ENCODE measurements at places on chromosomes 1 and 21.

DNA sequence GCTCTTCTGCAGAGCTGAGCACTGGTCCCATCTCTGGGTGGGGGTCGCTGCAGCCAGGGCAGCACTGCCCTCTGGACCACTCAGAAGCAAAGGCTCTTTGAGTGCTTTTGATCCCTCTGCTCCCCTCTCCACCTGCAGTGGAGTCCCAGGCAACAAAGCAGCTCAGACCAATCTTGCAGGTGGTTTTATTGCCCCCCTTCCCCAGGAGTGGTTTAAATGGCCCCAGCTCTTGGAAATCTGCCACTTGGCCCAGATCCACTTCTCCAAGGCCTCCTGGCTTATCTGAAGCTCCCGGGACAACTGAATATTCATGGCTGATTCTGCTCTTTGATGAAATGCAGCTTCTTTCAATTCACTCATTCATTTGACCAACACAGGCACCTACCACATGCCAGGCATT, 2.7 kb downstream of the STUM start:
- DNase-seq = peak; percentile 40

DNA sequence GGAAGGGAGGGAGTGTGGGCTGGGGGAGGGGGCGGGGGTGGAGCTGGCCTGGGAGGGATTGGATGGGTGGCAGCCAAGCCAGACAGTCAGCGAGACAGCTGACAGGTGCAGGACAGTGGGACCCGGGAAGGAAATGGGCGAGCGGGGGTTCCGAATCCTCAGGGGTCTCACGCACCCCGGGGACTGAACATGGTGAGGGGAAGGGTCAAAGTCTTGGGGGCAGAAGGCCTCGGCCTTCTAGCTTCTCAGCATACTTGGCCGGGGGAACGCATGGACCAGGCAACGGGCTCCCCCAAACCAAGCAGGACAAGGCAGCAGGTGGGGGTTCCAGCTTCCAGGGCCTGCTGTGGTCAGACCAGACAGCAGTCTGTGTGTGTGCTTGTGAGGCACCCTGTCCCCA, 23.1 kb downstream of the CASZ1 start:
- DNase-seq = no peak

- DNase-seq = no peak
Measured at GRCh38 chr1:211736351-211736915, 61.0 kb upstream of the NEK2 start.

DNA sequence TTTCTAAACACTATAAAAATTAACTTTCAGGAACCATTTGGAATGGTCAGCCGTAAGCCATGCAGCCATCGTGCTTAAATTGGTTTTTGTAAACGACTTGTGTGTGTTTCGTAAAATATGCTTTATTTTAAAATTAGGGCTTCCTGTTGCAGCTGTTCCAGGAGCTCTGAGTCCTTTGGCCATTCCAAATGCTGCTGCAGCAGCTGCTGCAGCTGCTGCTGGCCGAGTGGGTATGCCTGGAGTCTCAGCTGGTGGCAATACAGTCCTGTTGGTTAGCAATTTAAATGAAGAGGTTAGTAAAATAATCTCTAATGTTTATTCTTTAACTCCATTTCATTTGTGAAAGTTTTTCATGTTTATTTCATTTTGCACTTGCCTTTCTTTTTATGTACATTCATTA, 83.1 kb downstream of the PTBP2 start:
- peak; percentile 50 for DNase-seq

- DNase-seq = no peak
Measured at GRCh38 chr1:9724706-9725476, 73.4 kb downstream of the PIK3CD start.

- DNase-seq = no peak
Measured at GRCh38 chr1:204366759-204367158, 7.0 kb upstream of the PLEKHA6 start.

DNA sequence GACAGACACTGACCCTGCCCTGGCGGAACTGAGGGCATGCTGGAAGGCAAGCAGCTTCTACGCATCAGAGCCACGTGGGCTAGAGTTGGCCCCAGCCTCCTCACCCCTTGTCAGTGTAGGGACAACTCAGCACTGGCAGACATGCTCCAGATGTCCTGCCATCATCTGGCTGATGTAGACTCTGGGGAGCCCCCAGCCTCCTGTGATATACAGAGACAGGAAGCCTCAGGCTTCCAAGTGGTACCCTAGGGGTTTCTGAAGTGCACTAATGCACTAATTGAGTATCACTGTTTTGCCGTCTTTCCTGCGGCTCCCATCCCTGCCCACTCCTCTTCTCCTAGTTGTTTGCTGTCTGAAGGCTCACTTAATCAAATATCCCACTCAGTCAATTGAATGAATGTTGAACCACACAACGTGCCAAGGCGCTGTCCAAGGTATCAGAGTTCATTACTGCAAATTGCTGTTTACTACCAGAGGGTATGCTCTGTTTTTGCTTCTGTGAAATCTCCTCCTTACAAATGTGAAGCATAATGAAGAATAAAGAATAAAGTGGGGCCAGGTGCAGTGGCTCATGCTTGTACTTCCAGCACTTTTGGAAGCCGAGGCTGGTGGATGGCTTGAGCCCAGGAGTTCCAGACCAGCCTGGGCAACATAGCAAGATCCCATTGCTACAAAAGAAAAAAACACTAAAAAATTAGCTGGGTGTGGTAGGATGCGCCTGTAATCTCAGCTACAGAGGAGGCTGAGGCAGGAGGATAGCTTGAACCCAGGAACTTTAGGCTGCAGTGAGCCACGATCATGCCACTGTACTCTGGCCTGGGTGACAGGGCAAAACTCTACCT, 76.4 kb upstream of the ZBTB18 start:
- DNase-seq = peak; percentile 63

DNA sequence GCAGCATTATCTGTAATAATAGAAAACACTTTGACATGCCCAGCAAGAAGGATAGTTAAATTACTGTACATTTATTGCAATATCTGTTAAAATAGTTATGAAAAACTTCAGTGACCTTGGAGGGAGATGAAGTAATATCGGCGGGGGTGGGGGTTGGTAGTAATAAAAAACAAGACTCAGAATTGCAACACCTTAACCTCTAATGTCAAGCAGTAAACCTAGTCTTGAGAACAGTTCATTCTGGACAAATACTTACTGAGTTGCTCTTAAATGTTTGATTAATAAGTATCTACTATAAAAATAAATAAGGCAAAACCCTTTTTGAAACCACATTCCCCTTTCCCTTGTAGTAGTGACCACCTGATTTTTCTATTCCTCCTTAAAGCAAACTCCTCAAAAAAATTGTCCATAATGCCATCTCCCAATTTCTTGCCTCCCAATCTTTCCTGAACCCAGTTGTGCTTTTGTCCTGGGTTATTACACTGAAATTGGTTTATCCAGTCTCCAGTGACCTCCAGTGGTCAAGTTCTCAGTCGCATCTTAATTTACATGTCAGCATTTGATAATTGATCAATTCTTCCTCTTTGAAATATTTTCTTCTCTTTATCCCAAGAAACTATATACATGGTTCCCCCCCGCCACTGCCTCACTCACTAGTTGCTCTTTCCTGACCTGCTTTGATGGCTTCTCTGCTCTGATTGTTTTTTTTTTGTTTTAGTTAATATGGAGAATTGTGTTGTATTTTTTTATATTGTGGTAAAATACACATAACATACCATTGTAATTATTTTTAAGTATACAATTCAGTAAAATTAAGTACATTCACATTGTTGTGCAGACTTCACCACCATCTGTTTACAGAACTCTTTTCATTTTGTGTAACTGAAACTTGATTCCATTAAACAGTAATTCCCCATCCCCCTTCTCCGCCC, 36.8 kb downstream of the RAP1A start:
- DNase-seq = peak; percentile 40

GRCh38 chr21:31111093-31111492, 72.8 kb upstream of the KRTAP19-8 start:
- DNase-seq = no peak

GRCh38 chr1:171468120-171468750, 17.1 kb upstream of the PRRC2C start:
- DNase-seq = no peak

GRCh38 chr1:66374148-66374547, 159.8 kb upstream of the SGIP1 start:
- no peak for DNase-seq

DNA sequence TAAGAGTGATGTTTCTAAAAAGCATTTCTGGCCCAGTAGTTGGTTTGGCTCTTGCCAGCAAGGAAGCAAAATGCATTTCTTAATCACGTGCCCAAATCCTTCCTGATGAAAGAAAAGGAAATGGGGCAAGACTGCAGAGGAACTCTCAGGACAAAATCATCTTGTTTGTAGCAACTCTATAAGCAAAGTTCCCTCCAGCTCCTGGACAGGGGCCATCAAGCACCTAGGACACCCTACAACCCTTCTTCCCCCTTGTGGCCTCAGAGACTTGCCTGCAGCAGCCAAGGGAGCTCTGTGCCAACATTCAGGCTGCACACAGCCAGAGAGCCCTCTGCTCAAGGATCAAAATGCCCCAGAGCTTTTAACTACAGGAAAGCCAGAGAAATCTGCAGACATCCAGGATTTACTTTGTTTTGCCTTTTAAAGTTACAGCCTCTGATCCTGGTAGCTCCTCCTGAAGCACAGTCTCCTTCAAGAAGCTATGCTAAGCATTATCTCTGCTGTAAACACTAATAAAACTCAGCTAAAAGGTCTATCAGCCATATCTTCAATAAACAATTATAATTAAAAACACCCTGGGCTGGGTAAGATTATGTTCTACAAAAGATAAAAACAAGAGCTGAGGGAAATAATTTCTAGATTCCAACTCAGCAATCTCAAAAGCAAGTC, 105.0 kb downstream of the KIAA0319L start:
- peak; percentile 62 for DNase-seq

- peak; percentile 58 for DNase-seq
Measured at GRCh38 chr1:173175514-173176145, 31.5 kb downstream of the TNFSF4 start.

GRCh38 chr1:236760480-236760879, 34.6 kb upstream of the MTR start:
- DNase-seq = no peak

GRCh38 chr21:38385427-38386175, 112.7 kb downstream of the ERG start:
- DNase-seq = no peak

- DNase-seq = peak; percentile 74
Measured at GRCh38 chr1:233394860-233395717, 67.6 kb downstream of the MAP3K21 start.

DNA sequence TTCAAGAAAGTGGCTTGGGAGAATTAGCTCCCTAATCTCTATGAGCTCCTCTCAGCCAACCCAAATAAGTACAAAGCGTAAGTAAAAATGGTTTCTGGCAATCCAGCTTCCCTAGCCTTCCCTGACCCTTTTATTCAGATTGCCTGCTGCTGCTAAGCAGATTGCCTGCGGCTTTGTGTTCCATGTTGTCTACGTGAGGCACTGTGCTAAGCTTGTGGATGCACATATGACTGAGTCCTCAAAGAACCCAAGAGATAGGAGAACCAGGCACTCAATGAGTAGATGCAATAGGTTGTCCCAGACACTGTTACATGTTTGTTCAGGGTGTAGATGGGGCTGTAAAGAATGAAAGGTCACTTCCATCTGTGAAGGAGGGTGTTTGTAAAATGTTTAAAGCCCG, 6.3 kb upstream of the OSBPL9 start:
- no peak for DNase-seq

DNA sequence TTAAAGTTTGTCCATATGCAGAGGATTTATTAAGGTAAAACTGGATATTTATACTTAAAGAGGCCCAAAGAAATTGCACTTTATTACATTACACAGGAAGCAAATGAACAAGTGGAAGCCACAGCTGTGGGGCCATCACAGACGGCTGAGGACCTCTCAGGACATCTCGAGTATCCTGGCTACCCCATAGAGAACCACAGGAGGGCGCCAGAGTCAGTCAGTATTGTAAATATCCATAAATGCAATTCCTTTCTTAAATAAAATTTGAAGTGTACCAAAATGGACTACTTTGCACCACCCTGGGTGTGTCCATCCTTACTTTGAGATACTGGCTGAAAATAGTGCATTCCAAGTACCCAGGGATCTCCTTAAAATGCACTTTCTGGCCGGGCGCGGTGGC, 257.2 kb downstream of the MRPL39 start:
- DNase-seq = peak; percentile 44

DNA sequence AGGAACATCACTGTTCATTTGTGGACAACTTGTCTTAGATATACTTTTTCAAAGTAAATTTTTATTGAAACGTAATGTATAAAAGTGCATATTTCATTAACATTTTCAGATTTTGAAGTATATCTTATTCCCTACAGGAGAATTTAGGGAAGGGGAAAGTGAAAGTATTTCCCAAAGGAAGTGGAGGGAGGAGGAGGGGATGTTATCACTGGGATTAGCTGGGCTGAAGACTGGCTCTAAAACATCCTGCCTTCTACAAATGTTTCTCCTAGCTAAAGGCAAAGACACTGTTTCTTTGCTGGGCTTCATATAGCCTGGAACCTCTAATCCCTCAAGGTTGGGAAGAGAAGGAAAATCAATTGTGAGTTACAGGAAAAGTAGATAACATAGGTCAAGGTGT, 7.1 kb upstream of the ZNF697 start:
- no peak for DNase-seq

DNA sequence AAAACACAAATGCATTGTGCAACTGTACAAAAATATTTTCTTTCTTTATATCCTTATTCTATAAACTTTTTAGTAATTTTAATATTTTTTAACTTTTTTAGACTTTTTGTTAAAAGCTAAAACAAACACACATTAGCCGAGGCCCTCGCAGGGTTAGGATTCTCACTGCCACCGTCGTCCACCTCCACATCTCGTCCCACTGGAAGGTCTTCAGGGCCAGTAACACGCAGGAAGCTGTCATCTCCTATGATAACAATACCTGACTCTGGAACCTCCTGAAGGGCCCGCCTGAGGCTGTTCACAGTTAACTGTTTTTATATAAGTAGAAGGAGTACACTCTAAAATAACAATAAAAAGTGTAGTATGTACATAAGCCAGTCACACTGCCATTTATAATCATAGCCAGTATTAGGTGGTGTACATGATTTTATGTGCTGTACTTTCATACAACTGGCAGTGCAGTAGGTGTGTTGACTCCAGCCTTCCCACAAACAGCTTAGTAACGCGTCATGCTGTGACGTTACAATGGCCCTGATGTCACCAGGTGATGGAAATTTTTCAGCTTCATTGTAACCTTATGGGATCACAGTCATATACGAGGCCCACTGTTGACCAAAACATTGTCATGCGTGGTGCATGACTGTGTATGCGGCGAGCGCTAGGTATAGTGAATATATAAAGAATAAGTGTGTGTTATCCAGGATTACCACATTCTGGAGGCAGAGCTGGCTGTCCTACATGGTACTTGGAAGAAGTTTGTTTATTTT, 8.8 kb downstream of the TFF2 start:
- DNase-seq = no peak

DNA sequence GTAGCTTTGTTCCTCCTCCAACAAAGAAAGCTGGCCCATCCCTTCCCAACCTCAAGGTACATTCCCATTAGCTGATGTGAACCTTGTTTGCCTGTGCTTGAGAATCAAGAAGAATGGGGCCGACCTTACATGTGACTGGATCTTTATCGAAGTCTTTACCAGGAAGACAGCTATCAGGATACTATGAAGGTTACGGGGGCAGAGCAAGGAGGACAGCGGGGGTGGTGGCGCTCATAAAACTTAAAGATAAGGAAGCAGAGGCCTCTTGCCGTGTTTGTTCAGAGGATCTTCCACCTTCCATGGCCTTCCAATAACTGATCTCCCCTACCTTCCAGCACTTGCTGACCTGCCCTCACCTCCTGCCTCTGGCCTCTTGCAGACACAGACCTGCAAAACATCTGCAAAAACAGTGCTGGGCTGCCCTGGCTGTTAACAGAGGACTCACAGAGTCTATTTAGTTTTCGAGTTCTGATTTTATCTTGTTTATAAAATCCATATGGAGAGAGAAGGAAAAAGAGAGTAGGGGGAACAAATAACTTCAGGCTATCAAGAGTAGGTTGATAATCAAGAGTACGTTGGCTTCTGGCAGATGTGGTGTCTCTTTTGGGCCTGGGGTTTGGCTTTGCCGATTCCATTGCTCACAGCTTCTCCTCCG, 198.0 kb downstream of the HUNK start:
- no peak for DNase-seq

All from lung (tissue), 17 donors.